Left colon (tissue), 2 donors: ENCODE measurements at places on chromosomes 3 and 15. TPM values are rescaled to one million over a fixed set of nuclear protein-coding genes. Genes with fewer than 3 reads are reported as not detected.

DNA sequence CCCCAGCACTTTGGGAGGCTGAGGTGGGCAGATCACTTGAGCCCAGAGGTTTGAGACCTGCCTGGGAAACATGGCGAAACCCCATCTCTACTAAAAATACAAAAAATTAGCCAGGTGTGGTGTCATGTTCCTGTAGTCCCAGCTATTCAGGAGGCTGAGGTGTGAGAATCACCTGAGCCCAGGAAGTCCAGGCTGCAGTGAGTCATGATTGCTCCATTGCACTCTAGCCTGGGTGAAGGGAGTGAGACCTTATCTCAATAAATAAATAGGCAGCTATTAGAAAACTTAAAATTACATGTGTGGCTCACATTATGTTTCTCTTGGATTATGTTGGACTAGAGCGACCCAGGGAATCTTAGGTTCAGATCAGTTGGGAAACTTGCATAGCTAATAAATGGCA is 69.7 kb downstream of the RPLP1 start:
- no peak for DNase-seq

Gene PIGZ
- 92.6 TPM for total RNA-seq

Gene FOXL2NB
- not detected for total RNA-seq

Gene PRR20G
- total RNA-seq, result not detected

DNA sequence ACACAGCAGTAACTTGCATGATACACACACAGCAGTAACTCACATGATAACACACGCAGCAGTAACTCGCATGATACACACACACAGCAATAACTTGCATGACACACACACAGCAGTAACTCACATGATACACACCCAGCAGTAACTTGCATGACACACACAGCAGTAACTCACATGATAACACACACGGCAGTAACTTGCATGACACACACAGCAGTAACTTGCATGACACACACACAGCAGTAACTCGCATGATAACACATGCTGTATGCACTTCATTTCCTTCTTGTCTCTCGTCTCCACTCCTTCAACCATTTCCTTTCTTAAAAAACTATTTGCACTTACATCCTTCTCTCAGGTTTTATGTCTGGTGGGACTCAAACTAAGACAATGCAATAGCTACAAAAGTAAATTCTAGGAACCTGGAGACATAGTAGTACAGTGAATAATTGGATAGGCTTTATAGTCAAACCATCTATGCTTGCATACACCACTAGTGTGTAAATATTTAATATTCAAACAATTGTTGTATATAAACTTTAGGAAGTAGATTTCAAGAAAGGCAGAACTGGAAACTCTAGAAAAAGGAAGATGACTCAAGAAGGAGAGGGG is 130.8 kb downstream of the UACA start:
- DNase-seq, result no peak

- DNase-seq, result peak; percentile 50
Measured at GRCh38 chr15:72835294-72835890, 51.8 kb upstream of the ADPGK start.

GRCh38 chr3:101680466-101680865 is 3.5 kb upstream of the ZBTB11 start:
- no peak for DNase-seq

Gene APOD
- total RNA-seq, result 20.5 TPM

- no peak for DNase-seq
Measured at GRCh38 chr3:14457999-14458398, 55.6 kb downstream of the SLC6A6 start.

GRCh38 chr3:88203642-88204055 is 53.9 kb downstream of the C3orf38 start:
- peak; percentile 70 for DNase-seq

- no peak for DNase-seq
Measured at GRCh38 chr3:114718071-114718897, 424.5 kb downstream of the TIGIT start.

DNA sequence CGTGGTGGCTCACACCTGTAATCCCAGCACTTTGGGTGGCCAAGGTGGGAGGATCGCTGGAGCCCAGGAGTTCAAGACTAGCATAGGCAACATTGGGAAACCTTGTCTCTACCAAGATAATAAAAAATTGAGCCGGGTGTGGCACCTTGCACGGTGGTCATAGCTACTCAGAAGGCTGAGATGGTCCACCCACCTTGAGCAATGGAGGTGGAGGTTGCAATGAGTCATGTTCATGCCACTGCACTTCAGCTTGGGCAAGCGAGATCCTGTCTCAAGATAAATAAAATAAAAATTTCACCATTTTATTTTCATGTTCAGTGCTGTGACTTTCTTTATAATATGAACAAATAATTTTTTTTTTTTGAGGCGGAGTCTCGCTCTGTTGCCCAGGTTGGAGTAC is 12.5 kb downstream of the MAPK6 start:
- peak; percentile 49 for DNase-seq

Gene ADGRG7
- total RNA-seq, result 11.7 TPM

Gene MAP2K5
- total RNA-seq, result 23.0 TPM

Gene TM2D3
- total RNA-seq, result 29.9 TPM

DNA sequence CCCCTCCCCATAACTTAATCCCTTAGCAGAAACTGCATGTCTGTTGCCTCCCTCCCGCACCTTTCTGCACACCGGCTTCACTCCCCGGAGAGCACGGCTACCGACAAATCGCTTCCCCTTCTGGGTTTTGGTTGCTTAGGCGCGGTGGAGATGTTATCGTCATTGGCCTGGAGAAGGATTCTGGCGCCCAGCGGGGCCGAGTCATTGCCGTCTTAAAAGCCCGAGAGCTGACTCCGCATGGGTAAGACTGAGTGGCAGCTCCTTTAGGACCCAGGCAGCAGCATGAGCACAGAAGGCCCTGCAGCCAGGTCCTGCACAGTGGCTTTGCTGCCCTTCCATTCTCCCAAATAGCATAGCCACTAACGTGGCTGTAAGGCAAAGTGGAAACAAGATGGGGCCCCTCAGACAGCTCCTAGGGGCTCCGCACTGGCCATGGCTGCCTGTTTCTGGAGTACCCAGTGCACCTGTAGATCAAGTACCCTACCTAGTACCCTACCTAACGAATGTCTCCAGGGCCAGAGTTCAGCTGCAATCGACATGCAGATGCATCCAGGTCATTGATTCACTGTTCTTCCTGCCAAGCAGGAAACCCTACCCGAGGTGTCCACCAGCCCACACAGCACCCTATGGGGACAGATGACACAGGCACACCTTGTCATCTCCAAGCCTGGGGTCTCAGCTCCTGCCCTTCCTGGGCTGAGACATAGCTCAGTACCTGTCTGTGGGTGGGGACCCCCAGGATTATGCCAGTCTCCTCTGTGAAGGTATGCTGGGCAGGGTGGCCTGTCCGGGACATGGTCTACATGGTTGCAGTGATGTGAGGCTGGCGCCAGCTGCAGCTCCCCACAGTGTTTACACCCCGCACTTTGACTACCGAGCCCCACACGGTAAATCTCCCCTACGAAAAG is 147.6 kb downstream of the LRRK1 start:
- no peak for DNase-seq

- DNase-seq, result no peak
Measured at GRCh38 chr3:160090653-160091052, 102.0 kb downstream of the IL12A start.

DNA sequence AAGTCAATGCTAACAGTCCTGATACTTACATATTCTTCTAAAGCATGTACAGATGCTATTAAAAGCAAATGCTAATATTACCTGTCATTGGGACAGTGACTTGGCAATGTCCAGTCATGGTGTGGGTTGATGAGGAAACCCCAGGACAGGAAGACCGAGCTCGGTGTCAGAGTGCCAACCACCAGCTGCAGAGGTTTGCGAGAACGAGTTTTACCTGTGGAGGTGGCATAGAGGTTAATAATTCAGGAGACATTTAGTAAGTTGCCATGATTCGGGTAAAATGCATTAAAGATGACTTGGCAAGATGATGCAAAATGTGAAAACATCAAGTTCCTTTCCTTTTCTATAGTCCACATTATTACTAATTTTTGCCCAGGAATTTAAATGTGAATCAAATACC is 94.5 kb downstream of the ABI3BP start:
- DNase-seq, result no peak

Gene MBNL1
- 183 TPM for total RNA-seq

GRCh38 chr15:64224511-64224910 is 61.7 kb upstream of the PPIB start:
- DNase-seq, result peak; percentile 22

DNA sequence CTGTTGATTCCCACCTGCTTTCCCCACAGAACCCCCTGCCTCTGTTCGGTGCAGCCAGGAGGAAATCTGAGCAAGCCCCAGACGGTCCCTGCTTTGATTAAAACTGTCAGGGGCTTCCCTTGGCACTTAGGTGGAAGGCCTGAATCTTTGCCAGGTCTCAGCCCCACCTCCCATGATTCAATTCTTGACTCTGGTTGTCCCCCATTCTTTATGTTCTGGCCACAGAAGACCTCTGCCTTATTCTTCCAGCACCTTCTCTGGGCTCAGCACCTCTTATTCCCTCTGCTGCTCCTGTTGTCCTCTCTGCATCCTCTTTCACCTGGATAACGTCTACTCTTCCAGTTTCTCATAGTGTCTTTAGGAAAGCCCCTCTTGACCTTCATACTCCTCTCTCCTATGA is 349.4 kb downstream of the PTPRG start:
- no peak for DNase-seq

GRCh38 chr3:158808697-158809096 is 6.8 kb downstream of the MFSD1 start:
- no peak for DNase-seq

Gene SETD5
- total RNA-seq, result 78.6 TPM

DNA sequence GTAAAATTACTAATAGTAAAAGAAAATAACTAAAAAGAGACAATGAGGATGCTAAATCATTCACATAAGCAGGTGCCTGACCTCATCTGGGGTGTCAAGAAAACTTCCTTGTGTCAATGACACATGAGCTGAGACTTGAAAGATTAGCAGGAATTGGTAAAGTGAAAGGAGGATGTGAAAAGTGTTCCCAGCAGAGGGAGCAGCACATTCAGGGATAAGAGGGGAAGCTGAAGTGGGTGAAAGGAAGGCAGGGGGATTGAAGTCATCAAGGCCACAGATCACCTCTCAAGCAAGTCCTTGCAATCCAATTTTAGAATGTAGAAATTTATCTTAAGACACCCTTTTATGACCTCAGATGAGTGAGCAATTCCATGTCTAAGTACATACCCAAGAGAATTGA is 60.2 kb upstream of the ACP3 start:
- peak; percentile 12 for DNase-seq

DNA sequence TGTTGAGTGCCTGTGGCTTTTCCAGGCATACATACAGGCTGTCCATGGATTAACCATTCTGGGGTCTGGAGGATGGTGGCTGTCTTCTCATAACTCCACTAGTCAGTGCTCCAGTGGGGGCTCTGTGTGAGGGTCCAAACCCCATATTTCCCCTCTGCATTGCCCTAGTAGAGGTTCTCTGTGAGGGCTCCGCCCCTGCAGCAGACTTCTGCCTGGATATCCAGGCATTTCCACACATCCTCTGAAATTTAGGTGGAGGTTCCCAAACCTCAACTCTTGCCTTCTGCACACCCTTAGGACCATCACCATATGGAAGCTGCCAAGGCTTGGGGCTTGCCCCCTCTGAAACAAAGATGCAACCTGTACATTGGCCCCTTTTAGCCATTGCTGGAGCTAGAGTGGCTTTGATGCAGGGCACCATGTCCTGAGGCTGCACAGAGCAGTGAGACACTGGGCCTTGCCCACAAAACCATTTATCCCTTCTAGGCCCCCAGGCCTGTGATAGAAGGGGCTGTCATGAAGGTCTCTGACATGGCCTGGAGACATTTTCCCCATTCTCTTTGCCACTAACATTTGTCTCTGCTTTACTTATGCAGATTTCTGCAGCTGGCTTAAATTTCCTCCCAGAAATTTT is 400.1 kb upstream of the MDFIC2 start:
- no peak for DNase-seq

DNA sequence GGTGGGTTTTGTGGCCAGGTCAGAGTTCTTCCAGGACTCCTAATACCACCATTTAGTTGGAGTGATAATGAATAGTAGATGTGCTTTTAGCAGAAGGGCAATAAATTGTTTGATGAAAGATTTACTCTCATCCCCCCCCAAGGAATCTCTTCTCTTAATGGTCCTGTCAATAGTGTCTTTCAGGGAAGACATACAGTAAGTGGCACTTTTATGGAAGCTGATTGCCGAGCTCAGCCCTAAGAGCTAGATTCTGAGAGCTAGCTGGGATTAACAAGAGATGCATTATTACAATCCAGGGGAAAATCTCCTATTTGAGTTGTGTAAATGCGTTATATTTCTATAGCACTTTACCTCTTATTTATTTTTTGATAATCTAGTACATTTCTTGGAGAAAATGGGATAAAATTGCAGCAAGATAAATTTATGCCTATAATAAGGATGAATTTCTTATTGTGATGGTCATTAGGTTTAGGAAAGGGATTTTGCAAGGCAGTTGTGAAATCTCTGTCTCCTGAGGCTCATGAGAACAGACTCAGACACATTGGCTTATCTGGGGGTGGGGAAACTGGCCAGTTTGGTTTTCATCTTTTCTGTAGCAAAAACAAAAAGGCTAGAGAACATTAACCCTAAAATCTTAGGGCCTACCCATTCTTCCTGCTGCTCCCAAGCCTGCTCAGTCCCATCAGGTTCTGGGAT is 41.6 kb upstream of the CLSTN2 start:
- no peak for DNase-seq

DNA sequence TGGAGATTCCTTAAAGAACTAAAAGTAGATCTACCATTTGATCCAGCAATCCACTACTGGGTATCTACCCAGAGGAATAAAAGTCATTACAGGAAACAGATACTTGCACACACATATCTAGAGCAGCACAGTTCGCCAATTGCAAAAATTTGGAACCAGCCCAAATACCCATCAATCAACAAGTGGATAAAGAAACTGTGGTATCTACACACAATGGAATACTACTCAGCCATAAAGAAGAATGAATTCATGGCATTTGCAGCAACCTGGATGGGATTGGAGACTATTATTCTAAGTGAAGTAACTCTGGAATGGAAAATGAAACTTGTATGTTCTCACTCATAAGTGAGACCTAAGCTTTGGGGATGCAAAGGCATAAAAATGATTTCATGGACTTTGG is 23.8 kb downstream of the SLC7A14 start:
- no peak for DNase-seq

Gene MNS1
- total RNA-seq, result 0.73 TPM

Gene AQR
- total RNA-seq, result 24.3 TPM

GRCh38 chr3:192869131-192870031 is 48.3 kb downstream of the MB21D2 start:
- no peak for DNase-seq

Gene CDHR4
- total RNA-seq, result 0.20 TPM

Gene CIP2A
- total RNA-seq, result 5.3 TPM

GRCh38 chr3:69881756-69882428 is 117.6 kb upstream of the SAMMSON start:
- DNase-seq, result no peak

- DNase-seq, result no peak
Measured at GRCh38 chr3:12014613-12015012, 10.4 kb downstream of the SYN2 start.

GRCh38 chr15:97319291-97319690 is 641.2 kb upstream of the ARRDC4 start:
- DNase-seq, result no peak
